ENCODE measurements at places on chromosomes 2 and 18. TPM values are rescaled to one million over a fixed set of nuclear protein-coding genes. Genes with fewer than 3 reads are reported as not detected.

VIT gene
- total RNA-seq: not detected

MROH2A gene
- 0.23 TPM for total RNA-seq

REG3A gene
- not detected for total RNA-seq

ATOH8 gene
- total RNA-seq: 30.1 TPM

MEIS1 gene
- 1.6 TPM for total RNA-seq

CNGA3 gene
- total RNA-seq: 0.02 TPM

SCN7A gene
- not detected for total RNA-seq

ABCG8 gene
- total RNA-seq: not detected

LRATD1 gene
- 0.17 TPM for total RNA-seq

FSHR gene
- total RNA-seq: not detected

PPP4R1 gene
- 35.1 TPM for total RNA-seq

TP53I3 gene
- 278 TPM for total RNA-seq

CYP27A1 gene
- 0.13 TPM for total RNA-seq

RUFY4 gene
- not detected for total RNA-seq

ACVR2A gene
- total RNA-seq: 4.2 TPM

CPO gene
- total RNA-seq: 0.05 TPM

EFR3B gene
- total RNA-seq: 7.9 TPM

ABCA12 gene
- 0.23 TPM for total RNA-seq

CCDC148 gene
- total RNA-seq: 0.62 TPM

Data from A549 treated with AZD2906 at 1 μM for 4 hours (cell line).